CD14-positive monocyte (primary cell): ENCODE measurements at places on chromosomes 12 and 14. TPM values are rescaled to one million over a fixed set of nuclear protein-coding genes. Genes with fewer than 3 reads are reported as not detected.
A peak's percentile ranks its signal among the peaks of the same experiment; 100 is the strongest.

DNA sequence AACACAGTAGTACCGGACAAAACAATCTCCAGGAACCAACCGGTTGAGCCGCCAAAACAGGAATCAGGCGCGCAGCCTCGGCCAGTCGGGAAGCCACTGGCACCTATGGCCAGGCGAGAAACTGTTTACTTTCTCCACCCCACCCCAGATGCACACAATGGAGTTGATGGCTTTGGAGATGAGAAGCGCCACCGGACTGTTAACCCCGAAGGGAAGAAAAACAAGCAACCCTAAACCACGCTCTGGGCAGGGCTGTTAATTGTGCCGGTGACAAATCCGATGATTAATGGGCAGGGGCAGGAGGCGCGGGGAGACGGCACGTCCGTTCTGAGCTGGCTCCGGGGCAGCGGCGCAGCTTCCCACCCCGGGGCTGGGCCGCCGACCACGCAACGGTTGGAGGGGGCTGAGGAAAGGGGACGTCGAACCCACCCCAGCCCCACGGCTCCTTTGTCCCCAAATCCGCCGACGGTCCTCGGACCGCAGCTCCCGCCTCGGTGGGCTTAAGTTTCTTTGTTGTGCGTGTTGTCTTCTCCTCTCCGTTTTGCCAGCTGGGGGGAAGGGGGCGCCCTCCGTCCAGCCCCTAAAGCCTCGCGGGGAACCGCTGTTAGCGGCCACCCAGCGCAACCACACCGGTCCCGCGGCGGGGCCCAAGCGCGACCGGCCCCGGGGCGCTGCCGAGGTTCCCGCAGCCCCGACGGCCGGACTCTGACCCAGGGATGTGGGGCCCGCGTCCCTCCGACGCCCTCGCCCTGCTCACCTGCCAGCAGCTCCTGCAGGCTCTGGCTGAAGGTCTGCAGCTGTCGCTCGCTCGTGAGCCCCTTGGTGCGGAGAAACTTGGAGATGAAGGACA, 790 bp downstream of the BTG1 start:
- DNase-seq: peak; percentile 43

DNA sequence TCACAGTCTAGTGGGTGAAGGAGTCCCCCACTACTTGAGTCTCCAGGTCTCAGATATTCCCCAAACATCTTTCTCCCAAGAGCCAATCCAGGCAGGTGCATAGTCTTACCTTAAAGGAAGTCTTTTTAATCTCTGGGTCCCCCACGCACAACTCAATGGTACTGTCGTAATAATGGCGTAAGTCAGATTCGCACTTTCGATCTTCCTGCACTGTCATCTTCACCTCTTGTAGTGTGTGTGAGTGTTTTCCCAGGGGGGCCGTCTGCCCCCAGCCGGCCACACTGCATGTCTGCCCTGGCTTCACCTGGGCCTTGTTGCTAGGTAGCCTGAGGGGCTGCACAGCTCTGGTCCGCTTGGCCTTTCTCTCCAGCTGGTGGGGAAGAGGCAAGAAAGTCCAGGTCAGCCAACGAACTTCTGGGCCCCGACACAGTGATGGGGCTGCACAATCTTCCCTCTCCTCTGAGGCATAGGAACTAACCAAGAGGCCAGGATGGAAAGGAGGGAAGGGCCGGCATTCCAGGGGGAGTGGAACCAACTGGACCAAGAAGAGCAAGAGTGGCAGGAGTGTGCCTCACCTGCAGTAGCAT, 2.1 kb downstream of the GZMB start:
- DNase-seq: no peak

DNA sequence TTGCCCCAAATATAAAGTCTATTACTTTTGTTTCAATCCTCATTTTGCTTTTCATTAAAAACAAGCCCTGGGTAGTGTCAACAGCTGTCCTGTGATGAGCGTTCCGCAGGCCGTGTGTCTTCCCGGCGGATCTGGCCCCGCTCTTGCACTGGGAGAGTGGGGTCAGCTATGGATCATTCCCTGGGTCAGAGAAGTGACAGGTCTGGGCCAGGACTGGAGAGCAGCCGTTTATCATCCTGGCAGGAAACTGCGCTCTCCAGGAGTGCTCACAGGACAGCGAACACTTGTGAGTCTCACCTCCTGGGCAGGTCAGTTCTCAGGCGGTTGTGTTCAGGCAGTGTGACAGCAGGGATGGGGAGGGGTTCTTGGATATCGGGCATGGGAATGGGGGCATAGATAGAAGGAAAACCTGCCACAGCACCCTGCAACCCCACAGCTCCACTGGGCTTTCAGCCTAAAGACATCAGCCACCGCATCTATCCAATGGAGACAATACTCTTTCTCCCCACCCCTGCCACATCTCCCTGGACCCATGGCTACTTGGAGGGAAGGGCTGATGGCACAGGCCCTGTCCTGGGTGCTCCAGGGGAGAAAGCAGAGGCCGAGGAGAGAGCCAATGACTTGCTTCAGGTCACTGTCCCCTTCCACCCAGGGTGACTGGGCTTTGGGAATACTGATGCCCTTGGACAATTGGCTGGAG, 47.8 kb upstream of the CHGA start:
- DNase-seq: no peak

- DNase-seq: no peak
These were observed 1.7 kb upstream of the FAM181A start for GRCh38 chr14:93925374-93925895.

DNA sequence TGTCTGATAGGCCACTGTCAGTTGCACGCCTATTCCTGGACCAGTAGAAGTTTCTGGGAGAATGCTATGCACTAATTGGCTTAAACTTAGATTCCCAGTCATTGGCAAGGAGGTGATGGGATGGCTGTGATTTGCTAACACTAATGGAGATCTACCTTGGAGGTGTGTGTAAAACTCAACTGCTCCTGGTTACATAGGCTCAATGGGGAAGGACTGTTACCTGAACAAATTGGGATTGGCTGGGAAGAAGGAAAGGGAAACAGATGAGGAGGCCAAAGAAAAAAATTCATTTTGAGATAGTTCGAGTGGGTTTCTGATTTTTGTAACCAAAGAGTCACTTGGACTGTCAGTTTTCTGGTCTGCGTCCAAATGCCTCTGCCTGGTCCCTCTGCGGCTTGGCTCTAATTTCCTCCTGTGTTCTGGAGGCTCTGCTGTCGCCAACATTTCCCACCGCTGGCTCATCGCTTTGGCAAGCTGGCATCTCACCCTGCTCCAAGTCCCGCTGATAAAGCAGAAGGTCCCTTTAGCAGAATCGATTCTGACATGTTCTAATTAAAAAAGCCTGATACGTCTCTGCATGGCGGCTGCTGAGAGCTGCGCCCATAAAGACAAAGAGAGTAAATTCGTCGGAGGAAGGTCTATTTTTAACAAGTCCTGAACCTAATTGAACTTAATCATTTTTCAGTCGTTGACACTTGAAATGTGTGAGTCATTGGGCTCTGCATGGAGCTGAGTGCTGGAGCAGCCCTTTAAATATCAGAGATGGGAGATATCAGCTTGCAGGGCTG, 2.0 kb upstream of the CCDC63 start:
- DNase-seq: no peak

DNA sequence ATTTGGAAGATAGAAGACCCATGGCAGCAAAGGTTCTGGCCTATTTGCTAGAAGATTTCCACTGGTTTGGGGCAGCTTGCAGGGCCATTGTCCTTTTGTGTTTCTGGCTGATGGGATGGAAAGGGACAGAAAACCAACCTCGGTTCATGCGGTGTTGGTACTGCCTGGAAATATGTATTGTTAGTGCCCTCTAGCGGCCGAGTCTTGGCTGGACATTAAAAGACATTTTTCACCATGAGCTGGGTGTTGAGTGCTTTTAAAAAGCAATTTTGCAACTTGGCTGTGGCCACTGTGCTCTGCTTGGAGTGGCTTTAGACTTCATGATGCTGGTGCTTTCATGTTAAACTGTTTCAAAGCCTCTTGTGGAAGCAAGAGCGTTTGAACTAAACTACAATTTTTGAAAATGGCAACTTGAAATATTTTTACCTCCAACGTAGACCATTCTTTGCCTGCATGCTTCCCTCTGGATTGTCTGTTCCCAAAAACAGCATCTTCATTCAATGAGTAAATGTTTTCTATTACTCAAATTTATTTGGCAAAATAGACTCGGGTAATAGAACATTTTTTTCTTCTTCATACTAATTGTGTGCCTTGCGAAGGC, 102.7 kb upstream of the TBX5 start:
- DNase-seq: peak; percentile 22

DNA sequence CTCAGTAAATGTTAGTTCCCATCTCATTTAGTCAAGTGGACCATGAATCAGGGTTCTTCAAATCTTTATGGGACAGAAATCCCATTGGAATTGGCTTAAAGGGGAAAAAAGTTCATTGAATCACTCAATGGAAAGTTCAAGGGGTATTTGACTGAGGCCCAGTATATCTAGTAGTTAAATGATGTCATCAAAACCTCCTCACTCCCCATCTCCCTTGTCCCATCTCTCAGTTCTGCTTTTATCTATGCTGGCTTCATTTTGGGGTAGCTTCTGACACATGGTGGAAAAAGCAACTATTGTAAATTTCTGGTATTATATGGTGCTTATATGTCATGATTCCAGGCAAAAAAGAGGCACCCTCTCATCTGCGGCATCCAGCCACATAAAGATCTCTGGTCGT, 51.9 kb downstream of the DAAM1 start:
- DNase-seq: no peak

DNA sequence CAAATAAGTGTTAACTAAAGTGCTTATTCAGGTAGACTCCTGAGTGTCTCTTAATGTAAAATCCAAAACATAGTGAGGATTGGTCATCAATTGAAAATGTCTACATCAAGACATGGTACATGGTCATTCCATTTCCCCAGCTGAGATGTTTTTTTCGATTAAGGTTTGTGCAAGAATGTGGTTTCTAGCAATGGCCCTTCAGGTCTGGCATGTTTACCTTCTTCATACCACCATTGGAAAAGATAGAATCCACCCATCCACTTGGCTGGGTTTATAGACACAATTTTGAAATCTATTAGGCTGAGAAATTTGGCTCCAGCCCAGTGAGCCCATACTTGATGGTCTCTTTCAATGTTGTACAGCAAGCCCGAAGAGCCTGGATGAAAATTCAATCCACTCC, 145.9 kb downstream of the ANO4 start:
- DNase-seq: no peak

DNA sequence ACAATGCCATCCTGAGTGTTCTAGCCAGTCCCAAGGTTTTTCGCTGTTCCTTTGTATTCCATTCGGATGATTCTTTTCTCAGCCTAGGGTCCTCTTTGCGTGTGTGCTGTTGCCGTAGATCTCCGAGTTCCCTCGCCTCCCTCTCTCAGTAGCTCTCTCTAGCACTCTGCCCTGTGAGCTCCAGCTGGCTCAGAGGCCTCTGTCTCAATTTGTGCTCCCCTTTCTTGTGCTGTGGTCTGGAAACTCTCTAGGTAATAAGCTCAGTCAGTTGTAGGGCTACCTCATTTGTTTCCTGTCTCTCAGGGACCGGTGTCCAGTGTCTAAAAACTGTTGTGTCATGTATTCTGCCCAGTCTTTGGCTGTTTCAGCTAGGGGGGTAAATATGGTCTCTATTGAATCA, 179.3 kb downstream of the PCNX1 start:
- no peak for DNase-seq

GRCh38 chr14:92513966-92514843, 624 bp downstream of the RIN3 start:
- no peak for DNase-seq

DNA sequence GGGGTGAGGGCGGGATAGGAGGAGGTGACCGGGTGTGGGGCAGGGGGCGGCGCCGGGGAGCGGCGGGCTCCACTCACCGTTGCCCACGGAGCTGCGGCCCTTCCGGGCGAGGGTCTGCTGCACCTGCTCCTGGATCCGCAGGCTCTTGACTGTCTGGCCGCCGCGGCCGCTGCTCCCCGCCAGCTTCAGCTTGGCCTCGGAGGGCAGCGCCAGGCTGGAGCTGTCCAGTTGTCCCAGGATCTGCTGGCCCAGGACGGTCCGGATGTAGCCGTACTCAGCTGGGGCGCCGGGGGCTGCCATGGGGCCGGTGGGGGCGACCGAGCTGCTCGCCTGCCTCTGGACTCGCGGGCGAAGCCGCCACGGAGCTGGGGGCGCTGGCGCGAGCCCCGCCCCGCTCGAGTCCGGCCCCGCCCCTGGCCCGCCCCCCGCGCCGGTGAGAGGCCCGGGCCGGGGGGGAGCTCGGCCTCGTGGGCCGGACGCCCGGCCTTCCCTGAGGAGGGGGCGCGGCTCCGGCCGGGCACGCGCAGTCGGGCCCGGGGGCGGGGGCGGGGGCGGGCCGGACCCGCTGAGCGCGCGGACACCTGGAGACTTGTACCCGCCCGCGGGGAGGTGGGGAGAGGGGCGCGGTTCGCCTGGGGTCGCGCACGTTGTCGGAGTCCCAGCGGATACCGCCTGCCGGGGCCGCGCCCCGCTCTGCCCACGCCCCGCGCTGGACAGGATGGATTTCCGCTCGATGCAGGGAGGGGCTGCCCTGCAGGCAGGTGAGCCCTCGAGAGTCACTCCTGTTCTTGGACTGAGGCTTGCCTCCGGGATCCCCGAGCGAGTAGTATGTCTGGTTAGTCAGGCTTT, at the start of gene PKP2:
Gene PKP2, minus strand, starts transcription at position 346 of the 849 bp plus-strand sequence. Its CDS starts 46 bp downstream, at position 300.
- peak; percentile 9 for DNase-seq

GRCh38 chr12:5650281-5650680, 218.4 kb downstream of the NTF3 start:
- no peak for DNase-seq

DNA sequence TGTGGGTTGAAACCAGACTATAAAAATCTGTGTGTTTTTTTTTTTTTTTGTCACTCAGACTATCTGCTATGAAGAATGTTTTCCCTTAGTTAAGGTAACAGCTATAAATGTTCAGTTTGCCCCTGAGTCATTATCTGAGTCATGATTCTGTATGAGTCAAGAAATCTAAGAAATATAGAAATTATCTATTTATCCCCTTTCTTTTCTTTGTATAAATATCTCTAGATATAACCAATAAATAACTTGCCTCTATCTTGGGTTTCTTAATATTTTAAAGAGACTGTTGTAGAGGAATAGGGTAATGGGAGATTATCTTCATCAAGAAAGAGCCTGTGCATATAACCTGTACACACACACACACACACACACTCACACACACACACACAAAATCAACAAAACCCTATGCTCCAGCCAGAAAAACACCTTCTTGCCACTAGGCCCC, 161.7 kb upstream of the EEA1 start:
- no peak for DNase-seq

DNA sequence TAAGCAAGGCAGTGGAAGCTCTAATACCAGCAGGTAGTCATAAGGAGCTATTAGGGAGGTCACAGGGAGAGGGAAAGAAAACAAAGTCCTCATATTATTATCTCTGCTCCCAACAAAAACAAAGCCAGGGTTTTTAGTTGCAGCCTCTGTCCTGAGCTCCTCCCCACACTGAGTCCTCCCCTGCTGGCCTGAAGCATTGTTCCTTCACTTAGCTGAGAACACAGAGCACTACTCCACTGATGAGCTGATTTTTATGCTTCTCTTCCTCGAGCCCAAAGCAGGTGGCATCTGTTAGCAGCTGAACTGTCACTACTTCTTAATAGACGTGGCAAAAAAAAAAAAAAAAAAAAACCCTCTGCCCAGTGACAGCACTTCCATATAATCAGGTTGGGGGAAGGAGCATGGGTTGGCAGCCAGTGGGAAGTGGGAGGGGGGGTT, 10.5 kb upstream of the STAC3 start:
- no peak for DNase-seq

GRCh38 chr12:25690996-25691864, 138.1 kb upstream of the LMNTD1 start:
- DNase-seq: no peak

- DNase-seq: no peak
These were observed 28.2 kb downstream of the PALS1 start for GRCh38 chr14:67269298-67270060.

GRCh38 chr14:105476831-105477659, 2.4 kb downstream of the CRIP2 start:
- no peak for DNase-seq

COCH gene
- 2.0 TPM for polyA plus RNA-seq

SEC23A gene
- polyA plus RNA-seq: 36.4 TPM
